ENCODE measurements at places on chromosomes 3 and 15.
A peak's percentile ranks its signal among the peaks of the same experiment; 100 is the strongest.

DNA sequence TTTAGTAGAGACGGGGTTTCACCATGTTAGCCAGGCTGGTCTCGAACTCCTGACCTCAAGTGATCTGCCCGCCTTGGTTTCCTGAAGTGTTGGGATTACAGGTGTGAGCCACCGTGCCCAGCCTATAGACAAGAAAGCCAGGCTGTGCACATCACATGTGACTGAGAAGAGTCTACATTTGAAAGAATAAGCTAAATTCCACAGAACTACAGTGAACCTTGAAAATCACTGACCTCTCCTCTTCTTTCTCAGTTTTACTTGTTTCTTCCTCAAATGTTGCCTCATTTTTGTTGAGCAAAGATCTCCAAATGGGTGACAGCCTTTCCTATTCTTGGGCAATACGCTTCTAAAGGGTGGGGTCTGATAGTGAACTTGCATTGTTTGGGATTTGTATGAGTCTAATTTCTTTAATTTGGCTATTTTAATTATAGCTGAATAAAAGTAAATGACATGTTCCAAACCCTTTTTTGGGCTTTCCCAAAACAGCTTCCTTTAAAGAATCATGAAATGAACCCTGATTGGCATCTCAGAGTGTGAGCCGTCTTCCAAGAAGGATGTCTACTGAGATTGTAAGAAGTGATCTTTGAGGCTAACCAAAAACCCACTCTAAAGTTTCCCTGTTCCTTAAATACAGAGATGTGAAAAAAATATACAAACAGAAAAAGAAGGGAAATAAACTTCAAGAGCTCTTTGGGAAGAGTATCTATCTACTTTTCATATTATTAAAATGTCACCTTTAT is 21.6 kb upstream of the SPTBN5 start:
- DNase-seq = no peak

- DNase-seq = peak; percentile 17
Measured at GRCh38 chr3:51642462-51642861, 28.6 kb upstream of the TEX264 start.

DNA sequence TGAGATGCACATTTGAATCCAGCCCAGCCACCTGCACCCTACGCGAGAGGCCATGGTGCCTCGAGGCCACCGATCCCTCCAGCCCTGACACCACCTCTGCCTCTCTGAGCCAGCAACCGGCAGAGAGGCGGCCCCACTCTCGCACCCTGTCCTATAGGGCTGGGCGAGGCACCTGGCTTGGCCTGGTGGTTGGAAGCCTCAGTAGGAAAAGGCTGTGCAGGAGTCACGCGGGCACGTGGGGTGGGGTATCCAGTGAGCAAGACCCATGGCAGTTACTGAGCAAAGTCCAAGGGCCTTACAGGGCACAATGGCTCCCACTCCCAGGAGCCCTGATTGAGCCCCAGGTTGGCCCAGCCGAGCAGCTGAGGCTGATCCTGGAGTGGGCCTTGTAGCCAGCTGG is 12.4 kb upstream of the DUSP7 start:
- DNase-seq = no peak

GRCh38 chr3:153274561-153274960 is 112.5 kb downstream of the RAP2B start:
- DNase-seq = no peak

- no peak for DNase-seq
Measured at GRCh38 chr3:134037168-134037567, 7.4 kb upstream of the SLCO2A1 start.

GRCh38 chr3:163071713-163072112 is 1575.1 kb downstream of the OTOL1 start:
- DNase-seq = peak; percentile 46

DNA sequence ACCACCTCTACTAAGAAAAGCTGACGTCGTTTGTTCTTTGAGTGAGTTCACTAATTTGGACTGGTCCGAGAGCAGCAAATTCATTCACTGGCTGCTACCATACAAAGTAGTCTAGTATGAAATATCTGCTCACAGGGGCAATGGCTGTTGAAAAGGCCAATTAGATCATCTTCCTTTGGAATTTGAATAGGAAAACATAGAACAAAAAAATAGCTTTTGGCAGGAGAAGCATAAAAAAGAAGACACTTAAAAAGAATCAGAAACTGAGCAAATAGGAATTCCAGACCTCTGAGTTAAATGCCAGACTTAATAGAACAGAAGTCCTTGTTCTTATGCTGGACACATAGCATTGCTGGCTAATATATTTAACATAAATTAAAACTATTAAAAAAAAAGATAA is 159.3 kb downstream of the IL1RAP start:
- no peak for DNase-seq
